Right renal pelvis (tissue), 4 donors: ENCODE measurements at places on chromosomes 5 and 9. TPM values are rescaled to one million over a fixed set of nuclear protein-coding genes. Genes with fewer than 3 reads are reported as not detected.
A peak's percentile ranks its signal among the peaks of the same experiment; 100 is the strongest.

GRCh38 chr9:83198371-83198770 lies 135.4 kb upstream of the RASEF start:
- DNase-seq: no peak

GRCh38 chr5:60700416-60700757 lies 421 bp upstream of the DEPDC1B start:
- no peak for DNase-seq

DNA sequence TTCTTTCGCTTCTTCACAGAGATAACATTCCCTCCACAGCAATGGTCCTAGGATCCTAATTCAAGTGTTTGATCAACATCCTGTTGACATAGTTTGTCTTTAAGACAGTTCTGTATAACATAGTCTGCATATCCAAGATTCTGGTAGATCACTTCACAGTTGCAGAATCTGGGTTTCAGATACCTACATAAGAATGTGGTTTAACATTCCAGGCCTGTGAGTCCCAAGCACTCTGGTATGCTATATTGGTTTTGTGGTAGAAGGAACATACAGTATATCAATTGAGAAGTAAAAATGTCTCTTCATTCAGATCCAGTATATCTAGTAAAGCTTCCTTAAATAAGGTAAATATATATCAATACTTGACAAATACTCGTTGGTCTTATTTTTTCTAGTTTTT lies 914.2 kb upstream of the CDH6 start:
- DNase-seq: no peak

GRCh38 chr5:14630671-14631070 lies 33.8 kb upstream of the OTULIN start:
- DNase-seq: no peak

DNA sequence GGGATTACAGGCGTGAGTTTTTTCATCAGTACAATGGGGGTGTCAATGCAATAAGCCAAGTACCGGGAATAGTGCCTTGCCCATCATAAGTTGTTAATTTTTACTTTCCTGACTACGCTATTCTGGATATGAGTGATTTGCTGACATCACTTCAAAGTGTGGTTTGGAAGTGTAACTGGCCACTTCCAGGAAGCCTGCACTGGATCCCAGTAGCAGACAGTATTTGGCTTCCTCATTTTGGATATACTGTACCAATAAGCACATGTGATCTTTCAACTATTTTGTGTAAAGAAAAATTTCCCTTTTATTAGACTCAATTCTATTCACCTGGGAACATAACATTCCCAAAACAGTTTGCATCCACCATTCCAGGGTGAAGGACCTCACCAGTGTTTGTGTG lies 417.7 kb upstream of the KLF4 start:
- no peak for DNase-seq

DNA sequence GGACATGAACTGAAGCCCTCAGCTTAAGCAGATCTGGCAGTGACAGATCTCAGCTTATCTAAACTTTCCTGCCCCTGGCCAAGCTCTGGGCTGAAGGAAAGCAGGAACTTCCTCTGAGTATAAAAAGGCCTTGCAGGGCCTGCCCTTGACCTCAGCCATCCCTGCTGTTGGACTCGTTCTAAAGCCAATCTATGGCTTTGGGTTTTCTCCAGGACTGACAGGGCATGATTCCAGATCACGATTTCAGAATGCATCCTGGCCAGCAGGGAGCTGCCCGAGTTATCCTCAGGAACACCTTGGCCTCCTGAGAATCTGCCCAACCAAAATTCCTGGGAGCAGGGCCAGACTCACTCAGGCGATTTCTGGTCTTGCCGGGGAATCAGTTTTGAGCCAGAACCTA lies 502.7 kb downstream of the TLE4 start:
- no peak for DNase-seq

GRCh38 chr9:31103836-31104235 lies 1280.6 kb upstream of the ACO1 start:
- no peak for DNase-seq

- no peak for DNase-seq
Observed at GRCh38 chr9:116555119-116555518, 132.0 kb upstream of the TRIM32 start.

DNA sequence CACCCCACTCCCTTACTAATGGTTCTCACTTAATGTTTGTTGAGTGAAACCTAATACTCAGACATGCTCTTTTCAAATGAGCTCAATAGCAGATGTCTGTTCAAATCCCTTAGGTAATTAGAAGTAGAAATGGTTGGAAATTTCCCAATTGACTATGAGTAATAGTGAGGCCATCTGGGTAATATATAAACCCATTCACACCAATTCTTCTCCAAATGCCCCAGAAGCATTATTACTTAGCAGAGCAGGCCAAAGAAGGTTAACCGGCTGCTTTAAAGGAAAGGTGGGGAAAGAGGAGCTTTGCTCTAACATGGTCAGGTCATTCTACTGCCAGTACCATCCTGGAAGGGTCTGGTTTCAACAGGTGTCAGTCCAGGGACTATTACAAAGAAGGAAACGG lies 119.5 kb upstream of the MTAP start:
- DNase-seq: no peak

GRCh38 chr5:178152491-178153444 lies 917 bp downstream of the NHP2 start:
- DNase-seq: no peak

DNA sequence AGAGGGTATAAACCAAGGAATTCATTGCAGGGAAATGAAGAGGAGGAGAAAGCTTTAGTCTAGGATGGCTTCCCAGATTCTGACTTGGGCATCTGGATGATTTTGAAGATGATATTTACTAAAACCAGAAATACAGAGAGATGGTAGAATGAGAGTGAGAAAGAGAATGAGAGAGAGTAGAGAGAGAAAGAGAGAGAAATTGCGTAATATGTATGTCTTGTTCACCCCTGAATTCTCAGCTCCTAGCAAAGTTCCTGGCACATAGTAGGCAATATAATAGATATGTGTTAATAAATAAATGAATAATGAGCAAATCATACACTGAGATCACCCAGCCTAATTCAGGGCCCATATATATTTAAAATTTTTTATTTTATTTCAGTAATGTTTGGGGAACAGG lies 1089.5 kb upstream of the DMAC1 start:
- no peak for DNase-seq

GRCh38 chr5:142749321-142749720 lies 20.9 kb upstream of the ARHGAP26 start:
- DNase-seq: no peak

DNA sequence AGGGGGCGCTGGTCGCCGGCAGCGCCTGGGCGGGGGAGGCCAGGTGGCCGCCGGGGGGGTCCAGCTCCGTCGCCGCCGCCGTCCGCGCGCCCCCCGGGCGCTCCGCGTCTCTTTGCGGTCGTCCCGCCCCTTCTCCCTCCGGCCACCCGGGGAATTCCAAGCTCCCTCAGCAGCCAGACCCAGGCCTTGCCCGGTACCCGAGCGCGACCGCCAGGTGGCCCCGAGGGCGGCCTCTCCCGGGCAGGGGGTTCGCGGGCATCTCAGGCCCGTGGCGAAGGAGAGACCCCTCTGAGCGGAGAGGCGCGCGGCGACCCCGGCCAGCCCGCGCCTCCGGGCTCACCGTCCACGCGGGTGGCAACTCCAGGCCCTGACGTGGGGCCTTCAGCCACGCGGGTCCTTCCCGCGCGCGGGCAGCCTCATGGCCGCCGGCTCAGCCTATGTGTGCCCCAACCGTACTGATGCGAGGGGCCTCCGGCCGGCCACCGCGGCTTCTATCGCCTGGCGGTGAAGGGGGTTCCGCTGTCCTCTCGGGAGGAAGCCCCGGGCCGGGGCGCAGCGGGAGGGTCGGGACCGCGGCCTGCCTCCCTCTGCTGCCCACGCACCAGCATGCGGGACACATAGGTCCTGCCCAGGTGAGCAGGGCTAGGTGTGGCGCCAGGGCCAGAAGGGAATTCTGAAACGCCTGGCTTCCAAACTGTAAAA lies 529 bp upstream of the NRARP start:
- no peak for DNase-seq

DNA sequence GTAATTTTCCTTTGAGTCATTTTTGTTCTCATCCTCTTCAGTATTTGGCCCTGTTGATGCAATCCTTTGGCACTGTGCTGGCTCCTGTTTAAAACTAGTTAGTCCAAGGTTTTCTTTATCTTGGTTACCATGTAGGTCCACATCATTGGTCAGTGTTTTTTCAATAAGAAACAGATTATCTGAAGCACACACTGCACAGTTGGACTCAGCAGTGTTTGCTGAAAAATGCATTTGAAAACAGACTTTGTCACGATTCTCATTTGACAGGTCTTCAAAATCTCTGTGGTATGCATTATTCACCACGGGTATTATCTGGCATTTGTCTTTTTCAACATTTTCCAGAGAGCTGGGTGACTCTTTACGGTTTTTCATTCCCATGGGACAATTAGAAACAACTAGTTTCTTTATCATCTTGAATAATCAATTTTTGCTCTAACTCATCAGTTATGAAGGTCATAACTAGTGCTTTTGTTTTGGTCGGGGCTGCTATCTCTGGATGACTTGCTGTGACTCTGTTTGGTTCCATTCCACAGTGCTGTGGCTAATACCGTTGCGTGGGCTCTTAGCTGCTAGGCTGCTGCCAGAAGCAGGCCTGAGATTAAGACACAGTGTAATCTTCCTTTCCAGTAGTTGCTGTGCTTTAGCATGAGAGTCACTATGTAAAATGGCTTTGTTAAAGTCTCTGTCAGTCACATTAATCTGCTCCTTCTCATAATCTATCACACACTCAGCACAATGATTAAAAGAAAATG lies 36.2 kb downstream of the NUDT12 start:
- no peak for DNase-seq

DNA sequence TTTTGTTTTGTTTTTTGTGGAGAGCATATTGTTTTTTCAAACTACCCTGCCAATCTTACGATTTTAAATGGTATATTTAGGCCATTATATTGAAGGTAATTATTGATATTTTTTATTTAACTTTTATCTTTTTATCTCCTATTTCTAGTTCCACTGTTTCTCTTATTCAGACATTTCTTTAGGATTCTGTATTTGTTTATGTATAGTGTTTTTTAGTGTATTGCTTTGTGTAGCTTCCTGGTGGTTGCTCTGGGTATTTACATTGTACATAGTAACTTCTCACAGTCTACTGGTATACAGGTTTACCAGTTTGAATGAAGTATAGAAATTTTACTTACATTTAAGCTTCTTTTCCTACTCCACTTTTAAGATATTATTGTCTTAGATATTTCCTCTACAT lies 63.2 kb downstream of the ERCC6L2 start:
- DNase-seq: no peak

DNA sequence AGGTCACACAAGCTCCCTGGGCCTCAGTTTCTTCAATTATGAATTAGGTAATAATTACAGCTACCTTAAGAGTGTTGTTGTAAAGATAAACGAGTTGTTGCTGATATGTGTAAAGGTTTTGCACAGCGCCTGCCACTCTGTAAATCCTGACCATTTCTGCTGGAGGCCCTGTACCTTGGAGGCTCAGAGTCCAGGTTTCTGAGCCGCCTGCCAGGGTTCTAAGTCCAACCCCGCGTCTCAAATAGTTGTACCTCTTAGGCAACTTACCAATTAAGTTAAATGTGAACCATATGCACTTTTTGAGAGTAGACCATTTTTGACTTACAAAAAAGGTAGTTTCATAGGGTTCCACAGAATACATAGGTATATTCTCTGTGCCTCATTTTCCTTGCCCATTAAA lies 156.8 kb upstream of the KLF9 start:
- no peak for DNase-seq

DNA sequence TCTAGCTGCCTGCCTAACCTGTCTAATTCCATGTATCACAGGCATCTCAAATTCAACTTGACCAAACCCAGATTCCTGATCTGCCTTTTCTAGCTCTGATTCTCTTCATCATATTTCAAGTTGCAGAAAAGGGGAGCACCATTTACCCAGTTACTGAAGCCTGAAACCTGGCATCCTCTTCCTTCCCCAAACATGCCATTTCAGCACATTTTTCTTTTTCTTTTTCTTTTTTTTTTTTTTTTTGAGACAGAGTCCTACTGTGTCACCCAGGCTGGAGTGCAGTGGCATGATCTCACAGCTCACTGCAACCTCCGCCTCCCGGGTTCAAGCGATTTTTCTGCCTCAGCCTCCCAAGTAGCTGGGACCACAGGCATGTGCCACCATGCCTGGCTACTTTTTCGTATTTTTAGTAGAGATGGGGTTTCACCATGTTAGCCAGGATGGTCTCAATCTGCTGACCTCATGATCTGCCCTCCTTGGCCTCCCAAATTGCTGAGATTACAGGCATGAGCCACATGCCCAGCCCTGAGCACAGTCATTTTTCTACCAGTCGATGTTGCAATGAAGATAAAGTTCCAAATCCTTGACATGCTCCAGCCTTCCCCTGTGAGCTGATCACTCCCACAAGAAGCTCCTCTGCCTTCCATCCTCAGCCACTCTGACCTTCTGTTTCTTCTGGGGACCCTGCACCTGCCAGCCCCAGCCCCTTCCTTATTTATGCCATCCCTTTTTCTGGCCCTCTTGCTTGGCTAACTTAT lies 32.2 kb downstream of the ACER2 start:
- DNase-seq: no peak

DNA sequence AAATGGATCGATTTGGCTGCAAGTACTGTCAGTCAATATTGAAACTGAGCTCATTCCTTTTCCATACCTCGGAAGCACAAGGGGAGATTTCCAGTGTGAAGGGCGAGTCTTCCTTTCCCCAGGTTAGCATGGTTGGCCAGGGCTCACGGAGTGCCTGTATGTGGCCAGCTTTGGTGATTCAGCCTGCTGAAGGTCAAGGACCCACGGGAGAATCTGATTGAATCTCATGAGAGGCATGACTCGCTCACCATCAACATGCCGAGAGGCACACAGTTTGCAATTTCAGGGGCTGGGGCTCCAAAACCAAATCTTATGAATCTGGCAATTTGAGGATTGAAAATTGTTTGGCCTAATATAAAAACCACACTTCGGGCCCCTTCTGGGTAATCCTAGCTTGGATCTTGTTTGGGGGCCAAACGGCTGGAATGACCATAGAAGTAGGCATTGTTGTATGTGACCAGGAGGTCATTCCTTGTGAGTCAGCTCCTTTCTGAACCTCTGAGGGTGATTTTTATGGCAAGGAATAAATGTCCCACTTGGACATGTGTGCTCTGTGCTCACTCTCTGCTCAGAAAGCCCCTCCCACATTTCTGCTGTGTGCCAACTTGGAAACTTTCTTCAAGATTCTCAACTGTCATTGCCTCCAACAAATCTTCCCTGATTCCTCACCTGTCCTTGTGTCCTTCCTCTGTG lies 69.8 kb downstream of the DOCK2 start:
- no peak for DNase-seq

DNA sequence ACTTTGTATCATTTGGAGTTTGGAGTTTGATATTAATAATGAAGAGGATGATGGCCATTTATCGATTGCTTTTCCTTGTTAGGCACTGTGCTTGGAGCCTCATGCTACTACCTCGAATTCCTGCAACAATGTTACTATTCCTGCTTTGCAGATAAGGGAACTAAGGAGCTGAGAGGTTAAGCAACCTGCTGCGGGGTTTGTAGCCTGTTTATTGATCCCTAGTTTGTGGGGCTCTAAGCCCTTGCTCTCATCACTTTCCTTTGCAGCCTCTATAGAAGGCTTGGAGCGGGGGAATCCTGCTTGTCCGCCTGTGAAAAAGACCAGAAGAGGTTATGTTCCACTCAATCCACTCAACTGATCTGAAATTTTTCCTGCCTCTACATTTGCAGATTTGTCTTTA lies 15.8 kb downstream of the ARHGEF28 start:
- DNase-seq: no peak

- peak; percentile 78 for DNase-seq
Observed at GRCh38 chr9:134455934-134456755, 129.9 kb downstream of the RXRA start.

The FBN2 gene
- 93.2 TPM for polyA plus RNA-seq

The DMRT2 gene
- polyA plus RNA-seq: 4.0 TPM

The LCNL1 gene
- polyA plus RNA-seq: 0.16 TPM

The PLEKHG4B gene
- 10.7 TPM for polyA plus RNA-seq

The IL13 gene
- polyA plus RNA-seq: not detected

The SPACA9 gene
- polyA plus RNA-seq: 10.2 TPM

The TESK1 gene
- 40.7 TPM for polyA plus RNA-seq
